AML-193 (cell line): ENCODE measurements at places on chromosomes 12 and 14.

GRCh38 chr14:91899806-91900205 is 32.5 kb upstream of the TC2N start:
- DNase-seq, result no peak

DNA sequence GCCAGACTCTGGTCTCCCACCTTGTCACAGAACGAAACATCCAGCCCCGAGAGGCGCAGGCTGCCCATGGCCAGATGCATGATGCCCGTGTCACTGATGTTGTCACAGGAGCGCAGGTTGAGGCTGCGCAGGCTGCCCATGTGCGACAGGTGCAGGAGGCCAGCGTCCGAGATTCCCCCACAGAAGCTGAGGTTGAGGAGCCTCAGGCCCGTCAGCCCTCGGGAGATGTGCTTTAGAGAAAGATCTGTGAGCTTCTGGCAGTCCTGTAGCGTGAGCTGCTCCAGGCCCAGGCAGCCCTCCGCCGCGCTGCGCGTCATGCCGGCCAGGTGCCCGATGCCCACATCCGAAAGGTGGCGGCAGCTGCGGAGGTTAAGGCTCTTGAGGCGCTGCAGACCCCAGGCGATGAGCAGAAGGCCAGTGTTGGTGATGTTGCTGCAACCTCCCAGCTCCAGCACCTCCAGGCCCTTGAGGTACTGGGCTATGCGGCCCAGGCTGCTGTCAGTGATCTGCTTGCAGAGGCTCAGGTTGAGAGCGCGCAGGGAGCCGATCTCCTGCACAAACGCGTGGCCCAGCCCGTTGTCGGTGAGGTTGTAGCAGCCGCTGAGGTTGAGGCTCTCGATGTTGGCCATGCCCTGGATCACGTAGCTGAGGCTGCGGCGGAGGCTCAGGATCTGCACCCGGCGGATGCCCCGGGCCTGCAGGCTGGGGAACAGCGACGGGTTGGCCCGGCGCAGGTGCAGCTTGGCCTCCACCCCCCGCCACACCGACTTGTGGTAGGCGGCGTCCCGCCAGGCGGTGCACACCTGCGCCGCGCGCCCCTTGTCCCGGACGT is 991 bp downstream of the FBXL14 start:
- DNase-seq, result no peak

DNA sequence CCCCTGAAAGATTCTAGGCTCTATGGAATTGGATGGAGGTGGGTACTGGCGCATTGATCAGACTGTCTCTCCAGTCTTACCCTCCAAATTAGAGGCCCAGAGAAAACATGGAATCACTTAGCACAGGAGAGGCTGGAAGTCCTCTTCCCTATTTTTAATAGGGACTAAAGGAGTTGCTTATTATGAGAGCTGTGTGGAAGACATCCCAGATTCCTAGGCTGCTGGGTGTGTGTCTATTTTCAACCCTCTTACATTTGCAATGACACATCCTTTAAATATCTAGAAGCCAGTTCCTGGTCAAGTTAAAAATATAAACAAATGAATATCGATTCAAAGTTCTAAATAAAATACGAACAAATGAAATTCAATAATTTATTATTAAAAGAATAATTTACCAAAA is 58.3 kb upstream of the ARID2 start:
- no peak for DNase-seq

GRCh38 chr12:104420868-104421267 is 35.9 kb upstream of the CHST11 start:
- DNase-seq, result no peak

GRCh38 chr12:68279227-68280054 is 26.0 kb upstream of the IL22 start:
- no peak for DNase-seq

DNA sequence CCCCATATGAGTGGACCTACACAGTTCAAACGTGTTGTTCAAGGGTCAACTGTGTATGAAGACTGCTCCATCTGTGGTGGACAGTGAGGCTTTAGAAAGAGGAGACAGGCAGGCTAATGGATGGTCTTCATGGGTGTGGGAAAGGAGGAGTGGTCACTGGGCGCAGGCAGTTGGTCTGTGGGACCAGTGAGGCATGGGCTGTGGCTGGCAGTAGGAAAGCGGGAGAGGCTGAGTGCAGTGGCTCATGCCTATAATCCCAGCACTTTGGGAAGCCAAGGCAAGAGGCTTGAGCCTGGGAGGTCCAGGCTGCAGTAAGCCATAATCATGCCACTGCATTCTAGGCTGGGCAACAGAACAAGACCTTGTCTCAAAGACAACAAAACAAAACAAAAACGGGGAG is 2.0 kb upstream of the NR4A1 start:
- DNase-seq, result no peak

- DNase-seq, result no peak
Observed at GRCh38 chr12:23197266-23197665, 572.3 kb downstream of the ETNK1 start.

GRCh38 chr12:109542014-109542413 is 31.3 kb downstream of the MMAB start:
- no peak for DNase-seq

DNA sequence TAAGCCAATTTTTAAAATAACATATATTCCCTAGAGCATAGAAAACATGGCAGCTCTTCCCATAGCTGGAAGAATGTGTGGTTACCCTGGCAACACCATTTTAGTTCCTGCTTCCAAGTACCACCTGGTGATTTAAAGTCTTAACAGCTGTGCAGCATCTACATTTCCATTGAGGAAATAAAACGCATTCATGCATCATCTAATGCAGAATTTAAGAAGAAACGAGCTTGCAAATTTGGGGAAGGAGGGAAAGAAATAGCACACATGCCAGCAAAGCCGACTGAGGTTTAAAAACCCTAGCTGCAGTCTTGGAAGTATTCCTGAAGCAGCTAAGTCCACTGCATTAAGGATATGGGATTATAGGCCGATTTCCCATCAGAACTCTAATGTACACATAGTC is 22.8 kb upstream of the SLC38A2 start:
- no peak for DNase-seq

DNA sequence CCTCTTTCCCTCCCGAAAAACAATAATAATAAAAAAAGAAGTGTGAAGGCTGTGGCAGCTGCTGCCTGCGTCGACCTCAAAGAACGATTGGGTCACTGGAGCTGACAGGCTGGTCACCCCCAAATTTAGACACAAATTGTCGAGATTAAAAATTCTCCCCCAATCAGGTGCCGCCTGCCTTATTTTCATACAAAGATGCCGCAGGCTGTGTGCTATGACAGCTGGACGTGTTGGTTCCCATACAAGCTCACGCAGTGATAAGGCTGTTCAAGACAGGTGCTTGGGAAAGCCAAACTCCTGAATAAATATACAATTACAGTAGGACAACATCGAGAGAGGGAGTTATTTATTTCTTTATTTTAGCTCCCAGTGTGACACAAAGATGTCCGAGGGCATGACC is 1041.8 kb downstream of the VRK1 start:
- DNase-seq, result no peak
